ENCODE measurements at places on chromosomes 5 and 9. TPM values are rescaled to one million over a fixed set of nuclear protein-coding genes. Genes with fewer than 3 reads are reported as not detected.

Gene NTRK2
- 0.17 TPM for total RNA-seq

Gene PCDHB13
- total RNA-seq: under 0.01 TPM

Gene IFNK
- not detected for total RNA-seq

Gene HTR4
- total RNA-seq: not detected

Gene PCDHGC3
- 94.1 TPM for total RNA-seq

Gene IL7R
- total RNA-seq: 2.2 TPM

Gene PCDHGA5
- 2.8 TPM for total RNA-seq

Gene PGM5
- 88.8 TPM for total RNA-seq

Gene UGT3A2
- not detected for total RNA-seq

Gene ADGRD2
- total RNA-seq: not detected

Gene CD274
- total RNA-seq: 3.3 TPM
